GM04504 (cell line): ENCODE measurements at places on chromosomes 3 and 15.

DNA sequence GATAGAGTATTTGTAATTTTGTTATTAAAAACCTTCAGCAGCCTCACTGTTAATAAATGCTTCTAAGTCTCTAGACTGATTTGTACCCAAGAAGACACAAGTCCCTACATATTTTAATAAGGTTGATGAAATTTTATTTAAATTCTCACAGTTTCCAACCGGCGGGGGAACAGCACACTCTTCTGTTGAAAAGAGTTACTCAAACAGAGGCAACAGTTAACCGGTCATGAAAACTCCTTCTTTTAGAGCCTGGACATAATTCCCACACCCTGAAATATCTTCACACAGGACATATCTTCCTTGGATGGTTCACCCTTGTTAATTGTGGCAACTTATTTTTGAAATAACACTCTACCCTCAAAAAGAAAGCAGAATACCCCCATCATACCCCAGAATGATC is 278.8 kb downstream of the FOXP1 start:
- DNase-seq = no peak

DNA sequence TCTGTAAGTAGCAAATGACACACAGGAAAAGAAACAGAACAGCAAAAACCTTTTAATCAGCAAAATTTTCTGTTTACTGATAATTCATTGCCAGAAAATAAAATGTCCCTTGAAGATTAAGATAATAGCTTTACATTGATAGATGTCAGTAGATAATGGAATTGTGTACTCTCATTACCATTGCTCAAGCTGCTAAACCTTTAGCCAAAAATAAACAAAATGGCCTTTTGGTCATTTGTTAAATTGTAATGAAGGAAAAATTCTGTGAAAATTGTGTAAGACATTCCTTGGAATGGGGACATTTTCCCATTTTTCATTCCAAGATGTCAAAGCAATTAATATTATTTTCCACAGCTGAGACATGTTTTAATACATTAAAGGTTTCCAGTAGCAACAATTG is 189.8 kb downstream of the PLOD2 start:
- DNase-seq = no peak

DNA sequence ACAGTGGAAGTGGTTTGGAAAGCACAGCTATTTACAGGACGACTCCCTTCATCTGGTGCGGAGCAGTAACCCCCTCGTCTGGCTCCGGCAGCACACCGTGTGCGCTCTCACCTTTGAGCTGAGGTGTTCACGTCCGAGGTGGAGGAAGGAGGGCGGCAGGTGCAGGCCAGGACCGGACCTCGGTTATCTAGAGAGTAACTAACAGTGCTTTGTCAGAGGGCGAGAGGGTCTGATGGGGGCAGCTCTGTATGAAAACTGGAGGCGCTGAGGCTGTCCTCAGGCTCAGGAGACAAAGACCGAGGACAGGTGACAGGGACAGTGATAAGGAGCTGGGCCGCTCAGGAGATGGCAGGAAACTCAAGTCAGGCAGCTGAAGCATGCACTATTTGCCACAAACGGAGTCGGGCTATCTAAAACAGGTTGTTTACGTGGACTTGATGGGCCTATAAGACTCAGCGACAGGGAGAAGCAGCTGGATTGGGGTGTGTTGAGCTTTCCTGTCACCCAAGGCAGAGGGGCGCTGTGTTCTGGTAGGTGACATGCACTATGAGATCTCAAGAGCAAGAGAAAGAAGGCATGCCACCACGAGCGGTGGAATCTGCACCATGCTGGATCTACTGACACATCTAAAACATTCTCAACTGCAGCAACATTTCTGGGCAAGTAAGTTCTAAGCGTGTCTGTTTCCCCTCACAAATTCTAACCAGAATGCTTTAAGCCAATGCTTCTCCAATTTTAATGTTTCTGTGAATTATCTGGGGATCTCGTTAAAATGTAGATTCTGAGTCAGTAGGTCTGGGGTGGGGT is 155.2 kb downstream of the XXYLT1 start:
- no peak for DNase-seq

DNA sequence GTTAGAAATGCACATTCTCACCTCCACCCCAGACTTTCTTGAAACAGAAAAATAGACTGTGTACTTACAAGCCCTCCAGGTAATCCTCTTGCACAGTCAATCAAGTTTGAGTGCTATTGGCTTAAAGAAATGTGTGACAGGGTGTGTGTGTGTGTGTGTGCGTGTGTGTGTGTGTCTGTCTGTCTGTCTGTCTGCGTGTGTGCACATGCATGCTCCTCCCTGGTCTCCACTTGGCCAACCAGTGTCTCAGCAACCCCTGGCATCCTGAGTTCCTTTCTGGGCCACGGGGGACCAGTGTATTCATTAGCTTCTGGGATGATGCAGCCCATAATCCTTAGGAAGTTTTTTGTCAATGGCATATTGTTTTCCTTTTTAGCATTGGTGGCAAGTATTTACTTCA is 128.8 kb upstream of the IL12A start:
- DNase-seq = no peak

DNA sequence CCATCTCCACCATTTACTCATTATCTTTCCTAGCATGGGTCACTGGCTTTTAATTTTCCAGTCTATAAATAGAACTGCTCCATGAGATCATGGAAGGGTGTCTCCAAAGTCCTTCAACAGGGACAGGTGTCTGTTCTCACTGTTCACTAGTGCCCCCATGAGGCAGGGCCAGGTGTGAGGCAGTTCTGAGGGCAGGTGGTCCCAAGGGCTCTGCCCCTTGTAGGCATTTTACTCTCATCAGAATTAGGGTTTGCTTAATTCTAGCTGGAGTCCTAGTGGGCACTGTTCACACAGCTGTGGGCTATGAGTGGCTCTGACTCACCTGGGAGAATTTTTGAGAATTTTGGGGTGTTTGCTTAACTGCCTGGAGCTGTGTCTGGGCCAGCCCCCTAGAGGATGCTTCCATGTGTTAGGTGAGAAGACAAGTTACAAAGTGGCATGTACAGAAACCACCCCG is 248.0 kb upstream of the LYSMD4 start:
- no peak for DNase-seq

DNA sequence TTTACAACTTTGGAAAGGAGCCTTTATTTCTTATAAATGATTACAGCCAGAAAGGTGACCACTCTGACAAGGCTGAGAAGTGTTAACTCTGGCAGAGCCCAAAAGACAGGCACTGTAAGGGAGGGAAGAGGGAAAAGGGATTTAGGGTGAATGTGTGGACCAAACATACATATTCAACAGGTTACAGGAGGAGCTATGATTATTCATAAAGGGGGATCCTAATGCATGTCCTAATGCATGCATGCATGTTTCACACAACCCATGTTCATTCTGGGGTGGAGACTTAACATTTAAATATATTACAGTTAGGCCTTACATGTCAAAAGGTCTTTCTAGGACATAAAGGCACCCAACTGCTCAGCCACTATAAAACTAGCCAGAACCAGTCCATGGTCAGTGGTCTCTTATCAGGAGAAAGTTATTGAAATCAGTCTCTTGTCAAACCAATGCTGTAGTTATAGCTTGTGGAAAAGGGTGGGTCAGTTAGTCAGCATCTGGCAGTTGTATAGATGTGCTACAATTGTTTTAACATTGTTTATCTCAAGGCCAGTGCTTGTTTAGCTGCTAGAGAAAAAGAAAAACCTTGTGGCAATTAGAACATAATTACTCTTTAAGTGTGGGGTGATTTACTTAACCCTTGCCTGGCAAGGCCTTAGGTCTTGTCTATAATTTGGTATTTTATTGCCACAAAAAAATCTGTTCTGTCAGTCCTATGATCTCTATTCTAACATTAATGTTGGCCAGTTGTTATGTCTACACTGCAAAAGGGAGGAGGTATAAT is 77.5 kb downstream of the RAD18 start:
- DNase-seq = no peak

DNA sequence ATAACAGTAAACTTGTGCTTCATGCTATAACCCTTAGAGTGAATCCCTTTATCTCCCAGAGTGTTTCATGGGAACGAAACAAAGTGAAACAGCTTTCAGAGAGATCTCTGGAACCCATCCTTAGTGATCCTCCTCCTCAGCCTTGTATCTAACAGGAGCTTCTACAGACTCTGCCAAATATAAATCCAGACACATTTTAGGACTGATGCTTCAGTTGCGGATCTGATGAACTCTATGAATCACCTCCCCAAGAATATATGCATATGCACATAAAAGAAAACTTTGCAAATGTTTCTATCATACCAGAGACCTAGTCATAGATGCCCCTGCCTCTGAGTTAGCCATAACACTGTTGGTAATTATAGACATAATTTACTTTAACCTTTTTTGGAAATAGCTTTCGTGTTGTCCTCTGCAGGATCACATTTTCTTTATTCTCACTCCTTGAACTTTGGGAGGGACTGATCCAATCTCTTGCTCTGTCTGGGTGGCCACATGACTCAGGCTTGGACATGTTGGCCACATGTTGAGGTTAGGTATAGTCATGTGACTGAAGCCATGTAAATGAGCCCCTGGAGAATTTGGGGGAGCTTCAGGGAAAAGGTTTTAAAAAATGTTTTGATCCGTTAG is 306.4 kb upstream of the CNTN3 start:
- DNase-seq = no peak

GRCh38 chr3:27971600-27971999 is 249.5 kb upstream of the EOMES start:
- no peak for DNase-seq

DNA sequence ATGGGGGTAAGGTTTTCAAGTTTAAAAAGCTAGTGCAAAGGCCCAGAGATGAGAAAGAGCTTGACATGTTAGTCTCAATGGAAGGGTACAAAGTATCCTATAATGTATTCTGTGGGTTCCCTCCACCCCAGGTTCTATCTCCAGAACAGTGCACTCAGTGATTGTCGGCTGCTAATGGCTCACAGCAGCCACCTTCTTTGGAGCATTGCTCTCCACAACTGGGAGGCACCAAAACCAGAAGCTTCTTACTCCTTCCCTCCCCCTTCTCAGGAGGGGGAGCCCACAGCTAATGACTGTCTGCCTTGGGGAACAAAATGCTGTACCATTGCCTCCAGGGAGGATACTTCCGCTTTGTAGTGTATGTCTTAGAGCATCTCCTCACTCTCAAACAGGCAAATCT is 439.4 kb upstream of the RBMS3 start:
- DNase-seq = no peak

DNA sequence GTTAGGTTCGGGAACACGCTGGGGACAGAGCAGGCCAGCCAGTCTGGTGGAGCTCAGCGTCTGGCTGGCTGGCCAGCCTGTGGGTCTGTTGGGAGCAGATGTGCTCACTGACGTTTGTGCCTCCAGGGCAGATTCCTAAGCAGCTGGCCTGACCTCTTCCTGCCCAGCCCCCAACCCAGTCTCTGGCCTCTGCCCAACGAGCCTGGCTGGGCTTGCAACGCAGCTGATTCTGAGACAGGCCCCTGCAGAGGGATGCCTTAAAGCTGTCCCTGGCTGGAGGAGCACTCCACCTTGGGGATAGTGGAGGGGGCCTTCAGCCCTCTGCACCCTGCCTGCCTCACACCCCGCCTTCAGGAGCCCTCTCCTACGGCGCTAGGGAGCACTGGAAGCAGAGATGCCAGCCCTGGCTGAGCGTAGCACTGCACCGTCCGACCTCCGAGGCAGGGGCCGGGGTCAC is 46.0 kb downstream of the KLF13 start:
- DNase-seq = peak; percentile 61

DNA sequence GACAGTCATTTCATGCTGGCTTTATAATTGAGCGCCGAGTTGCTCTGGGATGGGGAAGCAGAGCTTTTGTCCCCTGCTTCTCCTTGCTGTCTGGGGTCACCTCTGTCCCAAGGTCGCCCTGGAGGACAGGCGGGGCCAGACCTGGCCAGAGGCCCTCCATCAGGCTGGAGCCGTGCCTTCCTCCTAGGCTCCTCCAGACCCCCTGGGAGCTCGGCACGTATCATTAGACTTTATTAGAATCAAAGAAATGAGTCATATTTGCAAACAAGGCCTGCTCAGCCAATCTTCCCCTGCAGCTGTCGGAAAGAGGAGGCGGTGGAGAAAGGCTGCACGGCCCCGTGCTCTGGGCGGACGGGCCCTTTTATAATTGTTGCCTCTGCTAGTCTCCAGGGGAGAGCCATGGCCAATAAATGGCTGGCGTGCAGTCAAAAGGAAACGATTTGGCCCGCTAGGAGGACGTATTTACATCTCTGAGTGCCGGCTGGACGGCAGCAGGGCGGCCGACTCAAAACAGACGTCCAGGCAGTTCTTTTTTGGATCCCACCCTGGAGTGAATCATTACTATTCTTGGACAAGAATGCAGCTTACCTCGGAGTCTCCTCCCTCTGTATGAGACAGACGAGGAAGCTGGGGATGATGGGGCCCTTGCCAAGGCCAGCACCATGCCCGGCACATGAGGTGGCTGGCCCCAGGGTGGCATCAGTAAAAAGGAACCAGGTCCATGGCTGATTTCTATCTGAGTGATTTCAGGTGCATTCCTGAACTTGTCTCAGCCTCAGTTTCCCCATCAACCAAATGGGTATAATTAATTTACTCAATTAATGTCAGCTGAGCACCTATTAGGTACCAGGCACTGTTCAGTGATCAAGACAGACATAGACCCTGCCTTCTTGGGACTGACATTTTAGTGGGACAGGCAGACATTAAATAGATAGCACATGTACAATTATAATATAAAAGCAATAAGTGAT is 50.6 kb downstream of the SLC6A6 start:
- DNase-seq = peak; percentile 97

DNA sequence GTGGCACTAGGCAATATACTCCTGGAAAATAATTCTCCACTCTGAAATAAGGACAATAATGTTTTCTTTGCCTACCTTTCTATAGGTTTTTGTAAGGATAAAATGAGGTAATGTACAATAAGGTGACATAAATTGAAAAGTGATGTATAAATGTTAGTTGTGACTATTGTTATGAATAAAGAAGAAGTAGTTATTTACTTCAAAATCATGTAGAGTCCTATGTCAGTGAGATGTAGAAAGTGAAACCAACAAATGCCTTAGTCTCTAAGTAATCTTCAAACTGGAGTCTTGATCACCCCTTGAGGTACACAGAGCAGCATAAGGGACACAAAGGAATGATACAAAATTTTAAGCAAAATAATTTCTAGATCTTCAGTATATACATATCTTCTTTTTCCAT is 60.3 kb upstream of the TP63 start:
- DNase-seq = no peak

DNA sequence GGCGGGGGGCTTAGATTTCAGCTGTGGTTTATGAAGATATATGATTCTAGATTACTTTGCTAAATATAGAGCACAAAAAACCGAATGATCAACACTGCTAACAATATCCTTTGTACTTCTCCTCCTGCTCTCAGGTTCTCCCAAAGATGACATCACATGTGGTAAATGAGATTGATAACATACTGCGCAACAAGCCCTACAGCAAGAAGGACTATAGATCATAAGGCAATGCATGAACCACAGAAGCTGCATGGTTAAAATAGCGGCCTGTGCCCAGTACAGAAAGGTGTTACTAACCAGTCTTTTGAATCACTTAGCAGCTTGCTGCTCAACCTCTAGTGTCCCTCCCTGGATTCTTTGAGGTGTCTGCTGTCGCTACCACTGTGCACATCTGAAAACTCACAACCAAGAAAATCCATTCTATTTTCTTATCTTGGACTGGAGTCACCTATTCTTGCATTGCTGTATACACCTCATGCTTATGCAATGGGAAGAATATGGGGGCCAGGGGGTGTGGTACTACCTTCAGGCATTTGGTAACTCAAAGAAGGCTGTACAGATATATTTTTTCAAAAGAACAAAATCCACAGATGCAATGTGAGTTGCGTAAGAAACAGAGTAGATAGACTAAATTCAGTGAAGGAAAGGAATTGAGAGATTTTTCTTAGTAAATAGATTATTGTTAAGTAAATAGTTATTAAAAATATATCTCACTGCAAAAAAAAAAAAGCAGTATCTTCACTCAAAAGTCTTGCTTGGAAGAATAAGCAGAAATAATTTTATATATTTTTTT is 18.2 kb downstream of the SSR3 start:
- DNase-seq = no peak
